T-helper 17 cell (primary cell): ENCODE measurements at places on chromosomes 1 and 21. TPM values are rescaled to one million over a fixed set of nuclear protein-coding genes. Genes with fewer than 3 reads are reported as not detected.

Gene PGLYRP4
- total RNA-seq: not detected

Gene OR2T11
- total RNA-seq: not detected

Gene TNFSF4
- 16.0 TPM for total RNA-seq

Gene CAMK2N1
- total RNA-seq: 6.3 TPM
